ENCODE measurements at places on chromosomes 4 and X. TPM values are rescaled to one million over a fixed set of nuclear protein-coding genes. Genes with fewer than 3 reads are reported as not detected.

The BEND4 gene
- total RNA-seq, result under 0.01 TPM

The TCP11X2 gene
- total RNA-seq, result not detected

The AMBN gene
- not detected for total RNA-seq

The FAM47E gene
- total RNA-seq, result 2.1 TPM

The NPY2R gene
- total RNA-seq, result not detected

- no peaks in the 10 kb centered on the region for H3K4me1 ChIP-seq
- no peaks in the 10 kb centered on the region for H3K27me3 ChIP-seq
- no peak overlapping the region for H3K27ac ChIP-seq
- no peak for DNase-seq
- H3K36me3 ChIP-seq, result no peaks in the 10 kb centered on the region
- H3K4me3 ChIP-seq, result no peak overlapping the region
Observed at GRCh38 chr4:18860836-18861530, 839.4 kb upstream of the LCORL start.

DNA sequence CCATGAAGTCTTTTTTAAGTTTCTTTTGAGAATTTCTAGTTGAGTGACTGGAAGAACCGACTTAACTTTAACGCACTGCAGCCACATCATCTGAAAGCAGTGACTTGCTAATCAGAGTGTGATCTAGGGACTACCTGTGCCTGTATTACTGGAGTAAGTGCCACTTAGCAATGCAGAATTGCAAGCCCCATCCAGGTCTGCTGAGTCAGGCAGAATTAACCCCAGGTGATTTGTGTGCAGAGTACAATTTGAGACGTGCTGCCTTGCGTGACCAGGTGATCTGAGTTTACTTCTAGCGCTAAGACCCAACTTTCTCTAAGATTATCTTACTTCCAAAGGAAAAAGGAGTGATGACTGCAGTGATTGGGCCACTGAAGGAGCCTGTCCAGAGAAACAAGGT is 85.3 kb downstream of the CLCN4 start:
- DNase-seq, result no peak
- no peaks in the 10 kb centered on the region for H3K36me3 ChIP-seq
- H3K4me1 ChIP-seq, result peaks cover 7% of the 10 kb centered on the region

GRCh38 chrX:149762696-149763614 is 10.9 kb upstream of the HSFX1 start:
- H3K27ac ChIP-seq, result no peak overlapping the region
- H3K4me1 ChIP-seq, result no peaks in the 10 kb centered on the region
- no peaks in the 10 kb centered on the region for H3K27me3 ChIP-seq
- H3K36me3 ChIP-seq, result no peaks in the 10 kb centered on the region
- no peak for DNase-seq

DNA sequence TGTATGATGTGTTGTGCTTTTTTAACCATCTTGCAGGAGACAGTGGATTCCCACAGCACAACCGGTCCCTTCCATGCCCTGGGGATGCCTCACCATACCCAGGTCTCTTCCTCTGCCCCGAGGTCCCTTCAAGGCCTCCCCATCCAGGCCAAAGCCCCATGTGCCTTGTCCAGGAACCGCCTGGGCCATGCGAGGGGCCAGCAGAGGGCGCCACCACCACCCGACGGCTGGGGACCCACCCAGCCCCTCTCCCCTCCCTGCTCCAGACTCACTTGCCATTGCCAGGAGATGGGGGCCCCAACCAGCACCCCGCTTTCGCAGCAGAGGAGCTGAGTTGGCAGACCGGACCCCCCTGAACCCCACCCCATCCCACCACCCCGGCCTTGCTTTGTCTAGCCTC is 485.5 kb downstream of the TRAM1L1 start:
- no peaks in the 10 kb centered on the region for H3K4me1 ChIP-seq
- H3K27ac ChIP-seq, result no peak overlapping the region
- no peak for DNase-seq
- H3K4me3 ChIP-seq, result no peak overlapping the region

DNA sequence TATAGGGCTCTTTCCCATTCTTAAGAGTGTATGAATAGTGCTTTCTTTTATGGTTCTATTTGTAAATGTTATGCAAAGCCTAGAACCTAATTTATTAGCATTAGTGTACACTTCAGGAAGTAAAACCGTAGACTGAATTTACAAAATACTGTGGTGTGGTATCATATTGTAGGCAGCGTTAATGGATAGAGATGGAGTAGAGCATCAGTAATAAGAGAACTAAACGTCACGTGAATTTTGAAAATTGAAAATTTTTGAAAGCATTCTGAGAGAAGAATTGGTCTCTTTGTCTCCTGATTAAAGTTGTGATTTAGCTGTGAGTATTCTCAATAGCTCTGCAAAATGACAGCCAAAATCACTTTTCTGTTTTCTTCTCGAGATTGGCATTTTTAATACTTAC is 2.9 kb downstream of the STIM2 start:
- H3K27me3 ChIP-seq, result no peaks in the 10 kb centered on the region
- H3K4me1 ChIP-seq, result peaks cover 66% of the 10 kb centered on the region
- H3K36me3 ChIP-seq, result no peaks in the 10 kb centered on the region
- no peak overlapping the region for H3K4me3 ChIP-seq
- DNase-seq, result no peak

- no peak for DNase-seq
- H3K27me3 ChIP-seq, result no peaks in the 10 kb centered on the region
- no peaks in the 10 kb centered on the region for H3K36me3 ChIP-seq
- no peak overlapping the region for H3K4me3 ChIP-seq
- H3K27ac ChIP-seq, result no peak overlapping the region
Observed at GRCh38 chrX:39242187-39242586, 440.9 kb downstream of the MID1IP1 start.

GRCh38 chr4:134308910-134309309 is 107.3 kb upstream of the PABPC4L start:
- H3K4me1 ChIP-seq, result no peaks in the 10 kb centered on the region
- no peaks in the 10 kb centered on the region for H3K27me3 ChIP-seq
- H3K36me3 ChIP-seq, result no peaks in the 10 kb centered on the region
- H3K27ac ChIP-seq, result no peak overlapping the region

- no peak for DNase-seq
- H3K27me3 ChIP-seq, result no peaks in the 10 kb centered on the region
- no peaks in the 10 kb centered on the region for H3K4me1 ChIP-seq
- H3K4me3 ChIP-seq, result no peak overlapping the region
Observed at GRCh38 chr4:29224911-29225310, 1495.3 kb upstream of the PCDH7 start.

GRCh38 chrX:39898147-39898546 is 199.6 kb downstream of the BCOR start:
- no peak overlapping the region for H3K27ac ChIP-seq
- H3K4me1 ChIP-seq, result peaks cover 23% of the 10 kb centered on the region
- H3K36me3 ChIP-seq, result no peaks in the 10 kb centered on the region
- no peak overlapping the region for H3K4me3 ChIP-seq
- no peak for DNase-seq
- H3K27me3 ChIP-seq, result no peaks in the 10 kb centered on the region

DNA sequence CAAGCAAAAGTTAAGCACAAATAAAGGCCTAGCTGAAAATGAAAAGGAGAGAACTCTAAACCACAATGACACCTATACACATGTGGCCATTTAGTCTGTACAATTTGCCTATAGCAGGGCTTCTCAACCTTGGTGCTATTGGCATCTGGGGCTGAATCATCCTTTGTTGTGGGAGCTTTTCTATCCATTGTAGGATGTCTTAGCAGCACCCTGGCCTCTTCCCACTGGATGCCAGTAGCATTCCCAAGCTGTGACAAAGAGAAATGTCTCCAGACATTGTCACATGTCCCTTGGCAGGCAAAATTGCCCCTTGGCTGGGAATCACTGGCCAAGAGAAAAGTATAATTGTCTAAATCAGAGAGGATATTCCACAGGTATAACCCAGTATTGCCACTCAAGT is 13.5 kb upstream of the PRPS2 start:
- no peak for DNase-seq
- no peaks in the 10 kb centered on the region for H3K27me3 ChIP-seq
- no peaks in the 10 kb centered on the region for H3K4me1 ChIP-seq
- H3K4me3 ChIP-seq, result no peak overlapping the region
- H3K27ac ChIP-seq, result no peak overlapping the region
- H3K36me3 ChIP-seq, result no peaks in the 10 kb centered on the region

DNA sequence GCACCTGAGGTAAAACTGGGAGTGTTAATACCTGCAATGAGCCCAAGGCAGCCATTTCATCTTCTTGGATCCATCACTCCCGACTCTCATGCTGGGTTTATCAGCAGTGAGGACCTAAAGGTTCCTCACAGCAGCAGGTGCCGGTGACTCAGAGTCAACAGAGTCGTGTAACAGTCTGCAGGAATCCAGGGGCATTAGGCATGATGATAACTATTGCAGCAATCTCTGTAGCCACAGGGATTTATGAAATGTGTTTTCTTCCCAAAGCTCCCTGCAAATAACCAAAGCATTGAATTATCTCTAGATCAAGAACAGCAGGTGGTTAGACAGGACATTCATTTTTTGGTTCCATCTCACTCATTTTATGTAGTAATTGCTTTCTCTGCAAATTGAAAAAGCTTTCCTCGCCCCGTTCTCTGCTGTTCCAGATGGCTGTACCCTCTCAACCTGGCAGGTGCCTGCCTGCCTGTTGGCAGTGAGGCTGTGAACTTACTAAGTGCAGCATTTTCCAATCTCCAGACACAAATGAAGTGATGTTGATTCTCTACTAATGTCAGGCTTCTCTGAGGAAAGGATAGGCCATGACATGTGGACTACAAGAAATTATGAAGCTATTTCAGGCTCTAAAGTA is 48.1 kb upstream of the TSPAN7 start:
- no peaks in the 10 kb centered on the region for H3K27me3 ChIP-seq
- no peak overlapping the region for H3K4me3 ChIP-seq
- DNase-seq, result no peak

GRCh38 chrX:21747558-21747957 is 10.4 kb downstream of the SMPX start:
- no peaks in the 10 kb centered on the region for H3K36me3 ChIP-seq
- H3K27ac ChIP-seq, result no peak overlapping the region
- H3K27me3 ChIP-seq, result no peaks in the 10 kb centered on the region

DNA sequence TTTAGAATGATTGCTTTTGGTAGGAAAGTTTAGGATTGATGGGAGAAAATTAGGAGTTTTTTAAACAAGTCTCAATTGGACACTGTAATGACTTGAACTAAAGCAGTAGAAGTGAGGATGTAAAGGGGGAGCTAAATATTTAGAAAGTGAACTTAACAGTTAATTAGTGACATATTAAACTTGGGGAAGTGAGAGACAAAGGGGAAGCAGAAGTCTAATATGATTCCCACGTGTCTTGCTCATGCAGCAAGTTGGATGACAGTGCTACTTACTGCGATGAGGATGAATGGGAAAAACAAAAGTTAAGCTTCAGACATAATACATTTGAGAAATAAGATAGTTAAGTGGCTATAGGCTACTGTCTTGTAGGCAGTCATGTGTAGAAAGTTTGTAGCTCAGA is 110.4 kb downstream of the RPA4 start:
- DNase-seq, result no peak
- H3K36me3 ChIP-seq, result no peaks in the 10 kb centered on the region

GRCh38 chr4:48064349-48064748 is 47.8 kb downstream of the NIPAL1 start:
- DNase-seq, result no peak
- H3K27me3 ChIP-seq, result no peaks in the 10 kb centered on the region
- no peak overlapping the region for H3K4me3 ChIP-seq
- H3K36me3 ChIP-seq, result no peaks in the 10 kb centered on the region

DNA sequence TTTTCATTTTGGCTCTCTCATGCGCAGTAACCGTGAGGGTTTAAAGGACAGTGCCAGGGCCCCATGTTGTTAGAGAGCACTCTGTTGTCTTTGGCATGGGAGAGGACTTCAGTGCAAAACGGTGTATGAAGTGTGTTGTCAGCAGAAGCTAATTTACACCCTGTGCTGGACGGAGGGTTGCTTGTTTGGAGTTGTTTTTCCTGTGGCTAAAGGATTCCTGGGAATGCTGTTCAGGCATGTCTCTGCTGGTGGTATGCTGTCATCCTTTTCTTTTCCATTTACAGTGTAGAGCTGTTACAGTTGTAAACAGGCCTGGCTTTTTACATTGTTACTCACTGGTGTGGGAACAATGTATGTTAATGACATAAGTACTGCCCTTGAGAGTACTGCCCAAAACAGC is 206.3 kb downstream of the CBR4 start:
- H3K4me3 ChIP-seq, result no peak overlapping the region
- H3K4me1 ChIP-seq, result peaks cover 16% of the 10 kb centered on the region
- DNase-seq, result no peak
- no peaks in the 10 kb centered on the region for H3K27me3 ChIP-seq
- H3K36me3 ChIP-seq, result no peaks in the 10 kb centered on the region

Data from esophagus muscularis mucosa (tissue), 4 donors.